Occipital lobe (tissue), 3 donors: ENCODE measurements at places on chromosomes 12 and 14. TPM values are rescaled to one million over a fixed set of nuclear protein-coding genes. Genes with fewer than 3 reads are reported as not detected.

CS gene
- 90.9 TPM for total RNA-seq

DNA sequence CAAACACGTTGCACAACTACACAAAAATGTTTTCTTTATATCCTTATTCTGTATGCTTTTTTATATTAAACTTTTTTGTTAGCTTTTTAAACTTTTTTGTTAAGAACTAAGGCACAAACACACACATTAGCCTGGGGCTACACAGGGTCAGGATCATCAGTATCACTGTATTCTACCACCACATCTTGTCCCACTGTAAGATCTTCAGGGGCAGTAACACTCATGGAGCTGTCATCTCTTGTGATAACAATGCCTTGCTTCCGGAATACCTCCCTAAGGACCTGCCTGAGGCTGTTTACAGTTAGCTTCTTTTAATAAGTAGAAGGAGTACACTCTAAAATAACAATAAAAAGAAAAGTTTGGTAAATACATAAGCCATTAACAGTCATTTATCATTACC lies 42.2 kb downstream of the PLEKHA5 start:
- no peak for DNase-seq

- no peak for DNase-seq
These were observed 28.2 kb upstream of the FLRT2 start for GRCh38 chr14:85501751-85502150.

- DNase-seq = no peak
These were observed 277.9 kb upstream of the FLRT2 start for GRCh38 chr14:85252011-85252410.

DNA sequence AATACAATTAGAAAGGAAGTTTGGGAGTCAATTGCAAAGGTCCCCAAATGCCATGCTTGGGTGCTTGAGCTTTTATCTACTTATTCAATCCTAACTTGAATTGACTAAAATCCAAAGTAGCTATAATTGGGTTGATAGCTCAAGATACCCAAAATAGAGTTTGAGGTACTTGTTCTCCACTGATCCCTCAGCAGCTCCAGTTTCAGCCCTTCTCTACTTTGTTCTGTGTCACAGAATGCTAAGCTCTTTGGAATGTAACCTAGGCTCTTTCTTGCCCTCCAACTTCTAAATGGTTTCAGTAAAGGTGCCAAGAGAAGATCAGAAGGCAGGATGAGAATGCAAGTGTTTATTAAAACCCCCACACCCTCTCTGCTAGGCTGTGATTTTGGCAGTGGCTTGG lies 251.4 kb upstream of the CLEC14A start:
- DNase-seq = no peak

DNA sequence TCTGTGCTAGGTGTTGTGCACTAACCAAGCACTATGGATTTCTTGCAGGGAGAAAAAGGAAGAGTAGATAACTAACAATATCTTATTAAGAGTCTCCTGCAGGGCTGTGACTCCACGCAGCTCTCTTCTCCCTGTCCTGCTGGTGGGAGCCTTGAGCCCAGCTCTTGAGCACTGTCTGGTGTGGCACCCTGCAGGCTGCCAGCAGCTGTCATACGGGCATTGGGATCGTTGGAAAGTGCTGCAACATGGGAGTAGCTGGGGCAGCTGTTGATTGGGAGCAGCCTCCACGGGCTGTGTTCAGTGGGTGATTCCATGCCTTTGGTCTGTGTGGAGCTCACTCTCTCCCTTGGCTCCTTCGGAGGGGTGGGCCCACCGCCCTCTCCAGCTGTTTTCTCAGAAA lies 125.3 kb downstream of the FBXL14 start:
- DNase-seq = no peak

- no peak for DNase-seq
These were observed 1.3 kb downstream of the TAS2R30 start for GRCh38 chr12:11133162-11133561.
